ENCODE measurements at places on chromosomes 5 and 9. TPM values are rescaled to one million over a fixed set of nuclear protein-coding genes. Genes with fewer than 3 reads are reported as not detected.

Gene CDKN2B
- 8.2 TPM for total RNA-seq

Gene WDR31
- 1.9 TPM for total RNA-seq

Gene THG1L
- total RNA-seq: 19.8 TPM

Gene DTWD2
- 5.6 TPM for total RNA-seq

Gene FKTN
- total RNA-seq: 15.2 TPM

Gene PCDHA7
- total RNA-seq: not detected

Gene PHF24
- total RNA-seq: 0.12 TPM

Gene FABP6
- not detected for total RNA-seq

Gene CBY3
- total RNA-seq: 1.3 TPM

Gene ANKRD20A1
- total RNA-seq: not detected

Gene PCDHGA4
- total RNA-seq: 0.54 TPM

Gene ERAP2
- 4.5 TPM for total RNA-seq

Gene MUSK
- not detected for total RNA-seq

Gene COL5A1
- total RNA-seq: 5.7 TPM

Gene SLC6A7
- not detected for total RNA-seq

Gene KLF9
- 0.77 TPM for total RNA-seq

All from Caco-2 (cell line).